Epithelial cell of esophagus (primary cell): ENCODE measurements at places on chromosomes 2 and 18.

DNA sequence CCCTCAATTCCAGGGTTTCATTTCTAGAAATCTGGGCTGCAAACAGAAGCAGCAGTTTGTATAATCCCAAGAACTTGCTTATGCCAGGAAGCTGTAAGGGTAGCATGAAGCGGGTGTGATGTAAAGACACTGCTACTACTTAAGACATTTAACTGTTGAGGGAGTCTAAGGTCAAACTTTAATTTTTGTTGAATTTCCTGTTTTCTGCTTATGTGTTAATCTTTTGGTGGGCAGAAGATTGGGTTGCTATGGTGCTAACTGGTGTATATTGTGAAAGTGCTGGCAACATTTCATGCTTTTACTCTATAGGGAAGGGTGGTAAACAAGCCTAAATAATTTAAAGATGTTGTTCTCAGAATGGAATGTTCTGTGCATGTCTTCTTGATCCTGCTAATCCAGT is 2.7 kb downstream of the NCOA1 start:
- DNase-seq = no peak

GRCh38 chr2:97743913-97744312 is 30.5 kb downstream of the ZAP70 start:
- no peak for DNase-seq

- no peak for DNase-seq
Observed at GRCh38 chr2:112841295-112842044, 4.9 kb upstream of the IL1B start.

- peak; percentile 90 for DNase-seq
Observed at GRCh38 chr2:184646177-184646576, 47.8 kb downstream of the ZNF804A start.

- peak; percentile 32 for DNase-seq
Observed at GRCh38 chr2:9756692-9757250, 86.5 kb upstream of the TAF1B start.

GRCh38 chr18:732371-732770 is 19.9 kb upstream of the ENOSF1 start:
- DNase-seq = no peak

DNA sequence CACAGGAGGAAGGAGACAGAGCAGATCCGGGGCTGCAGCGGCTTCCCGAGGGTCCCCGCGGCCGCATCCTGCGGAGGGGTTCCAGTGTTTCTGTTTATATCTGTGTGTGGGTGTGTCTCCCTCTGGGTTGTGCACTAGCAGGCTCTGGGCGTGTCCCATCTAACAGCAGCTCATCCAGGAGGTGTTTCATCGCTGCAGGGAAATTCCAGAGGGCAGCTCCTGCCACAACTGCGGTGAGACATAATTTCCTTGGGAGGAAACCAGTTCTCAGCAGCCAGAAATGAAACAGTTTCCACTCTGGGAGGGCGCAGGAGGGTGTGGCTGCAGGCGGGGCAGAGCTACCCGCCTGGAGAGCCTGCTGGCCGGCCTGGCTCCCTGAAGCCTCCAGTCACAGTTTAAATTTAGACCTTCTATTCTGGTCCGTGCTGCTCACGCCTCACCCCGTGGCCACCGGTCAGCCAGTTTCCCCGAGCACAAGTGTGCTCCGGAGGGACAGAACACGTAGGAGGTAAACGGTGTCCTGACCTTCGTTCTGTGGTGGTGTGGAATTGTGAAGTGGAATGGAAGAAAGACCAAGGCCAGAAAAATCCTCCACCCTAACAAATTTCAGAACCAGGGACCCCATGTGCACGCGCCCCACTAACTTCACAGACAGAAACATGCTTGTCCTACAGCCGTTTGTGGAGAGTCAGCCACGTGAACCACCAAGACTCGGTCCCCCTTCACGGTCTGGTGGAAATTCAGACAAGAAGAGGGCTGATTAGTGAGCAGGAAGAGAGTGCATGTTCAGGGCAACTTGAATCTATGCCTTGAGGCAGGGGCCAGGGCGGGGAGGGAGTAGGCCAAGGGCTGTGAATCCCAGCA is 50.2 kb downstream of the TEX44 start:
- DNase-seq = peak; percentile 99

DNA sequence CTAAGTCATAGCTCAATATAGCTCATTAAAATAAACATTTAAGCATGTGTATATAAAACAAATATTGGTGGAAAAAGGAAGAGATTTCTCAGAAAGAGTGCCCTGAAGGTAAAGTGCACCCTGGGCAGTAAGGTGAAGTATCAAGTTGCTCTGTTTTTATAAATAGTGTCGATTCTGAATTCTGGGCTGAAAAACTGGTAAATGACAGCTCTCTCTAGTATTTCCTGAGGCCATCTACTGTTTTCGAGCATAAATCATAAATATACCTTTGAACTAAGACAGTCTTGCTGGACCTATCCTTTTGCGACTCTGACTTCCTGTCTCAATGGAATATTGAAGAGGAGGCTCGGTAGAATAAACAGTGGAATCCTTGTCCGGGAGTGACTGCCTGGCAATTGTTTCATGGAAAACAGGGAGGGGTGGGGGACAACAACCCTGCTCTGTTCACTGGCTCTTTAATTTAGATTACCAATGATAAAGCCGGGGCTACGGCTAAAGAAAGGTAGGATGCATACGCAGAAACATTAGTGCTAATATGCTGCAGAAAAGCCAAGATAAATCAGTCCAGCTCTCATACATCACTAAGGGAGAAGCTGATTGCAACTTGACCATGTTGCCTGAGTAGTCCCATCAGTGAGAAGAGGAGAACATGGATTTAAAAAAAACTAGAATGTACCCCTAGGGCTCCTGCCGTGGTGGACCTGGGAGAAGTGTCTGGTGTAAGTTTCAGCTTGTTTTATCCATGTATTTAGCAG is 124.1 kb downstream of the RAPGEF4 start:
- DNase-seq = no peak

DNA sequence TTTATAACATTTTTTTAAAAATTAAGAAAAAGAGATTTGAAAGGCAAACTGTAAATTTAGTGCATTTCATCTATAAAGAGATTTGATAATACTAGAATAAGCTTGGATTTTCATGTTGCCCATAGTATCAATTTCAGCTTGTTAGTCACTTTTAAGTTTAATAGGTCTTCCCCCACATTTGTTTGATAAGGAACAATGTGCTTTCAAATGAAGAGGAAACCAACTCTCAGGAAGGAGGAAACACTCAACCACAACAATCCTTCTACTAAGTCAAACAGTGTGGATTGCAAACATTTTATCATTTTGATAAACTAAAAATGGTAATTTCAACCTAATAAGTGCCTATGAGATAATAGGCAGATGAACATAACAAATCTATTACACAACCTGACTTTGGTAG is 397.1 kb upstream of the CDH20 start:
- DNase-seq = no peak

- DNase-seq = no peak
Observed at GRCh38 chr2:72142570-72143440, 4.9 kb downstream of the CYP26B1 start.

DNA sequence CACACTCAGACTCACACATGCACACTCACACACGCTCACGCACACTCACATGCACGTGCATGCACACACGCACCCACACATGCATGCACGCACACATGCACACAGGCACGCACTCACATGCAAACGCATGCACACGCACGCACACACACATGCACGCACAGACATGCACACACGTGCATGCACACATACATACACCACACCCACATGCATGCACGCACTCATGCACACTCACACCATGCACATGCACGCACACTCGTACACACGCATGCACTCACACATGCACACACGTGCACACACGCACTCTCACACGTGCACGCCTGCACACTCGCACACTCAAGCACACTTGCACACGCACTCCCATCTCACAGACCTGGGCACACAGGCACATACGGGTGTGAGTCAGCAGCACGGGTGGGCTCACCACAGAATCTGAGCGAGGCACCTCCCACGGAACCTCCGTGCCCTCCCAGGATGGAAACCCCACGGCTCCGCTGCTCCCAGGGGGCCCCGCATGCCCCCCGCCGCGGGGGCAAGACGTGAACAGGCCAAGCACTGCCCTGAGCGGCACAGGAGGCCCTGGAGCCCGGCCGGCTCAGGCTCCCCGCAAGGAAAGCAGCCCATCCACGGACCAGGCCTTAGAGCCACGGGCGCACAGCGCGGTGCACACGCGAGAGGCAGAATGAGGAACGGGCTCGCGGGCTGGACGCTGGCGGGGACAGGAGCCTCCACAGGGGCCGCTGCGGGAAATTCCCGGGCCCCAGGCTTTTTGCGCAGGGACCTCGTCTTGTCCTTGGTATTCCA is 8.4 kb upstream of the KCNG2 start:
- DNase-seq = no peak

- DNase-seq = no peak
Observed at GRCh38 chr2:23335550-23335949, 49.4 kb upstream of the KLHL29 start.

DNA sequence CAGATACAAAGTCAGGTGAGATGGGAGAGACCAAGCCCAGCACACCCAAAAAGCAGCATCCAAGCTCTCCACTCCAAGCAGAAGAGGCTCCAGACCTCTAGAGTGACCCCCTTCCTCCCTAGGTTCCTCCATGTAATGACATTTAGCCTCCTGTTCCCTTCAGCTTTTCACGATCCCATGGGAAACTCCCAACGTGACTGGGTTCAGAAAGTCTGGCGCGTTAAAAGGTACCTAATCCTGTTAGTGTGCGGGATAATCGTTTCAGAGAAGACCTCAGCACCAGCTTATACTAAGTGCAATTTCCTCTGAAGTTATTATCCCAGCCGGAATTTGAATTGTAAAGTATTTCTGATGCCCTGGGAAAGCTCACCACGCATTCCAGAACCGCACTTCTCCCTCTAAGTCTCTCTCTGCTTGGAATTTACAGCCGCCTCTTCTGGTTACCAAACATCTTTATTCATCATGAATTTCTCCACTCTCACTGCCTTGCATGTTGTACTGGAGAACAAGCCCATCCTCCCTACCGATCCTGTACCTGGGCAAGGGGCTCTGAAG is 46.9 kb downstream of the CCBE1 start:
- no peak for DNase-seq

DNA sequence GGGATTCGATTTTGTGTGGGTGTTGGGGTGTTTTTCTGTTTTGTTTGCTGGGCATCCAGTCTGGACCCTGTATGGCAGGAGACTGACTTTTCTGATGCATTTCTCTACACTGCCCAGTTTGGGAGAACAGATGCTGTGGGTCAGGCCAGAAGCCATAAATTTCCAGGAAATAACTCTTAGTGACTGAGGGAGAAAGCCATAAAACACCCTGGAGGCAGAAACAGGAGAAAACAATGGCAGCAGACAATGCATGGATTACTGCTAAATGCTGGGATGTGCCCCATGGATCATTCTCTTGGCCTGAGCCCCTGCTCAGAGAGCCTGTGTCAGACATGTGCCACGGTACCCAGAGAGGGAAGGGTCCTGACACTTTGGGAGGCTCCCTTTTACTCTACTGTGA is 133.6 kb upstream of the CAPN13 start:
- no peak for DNase-seq

GRCh38 chr2:75494137-75494769 is 66.5 kb downstream of the EVA1A start:
- DNase-seq = no peak

DNA sequence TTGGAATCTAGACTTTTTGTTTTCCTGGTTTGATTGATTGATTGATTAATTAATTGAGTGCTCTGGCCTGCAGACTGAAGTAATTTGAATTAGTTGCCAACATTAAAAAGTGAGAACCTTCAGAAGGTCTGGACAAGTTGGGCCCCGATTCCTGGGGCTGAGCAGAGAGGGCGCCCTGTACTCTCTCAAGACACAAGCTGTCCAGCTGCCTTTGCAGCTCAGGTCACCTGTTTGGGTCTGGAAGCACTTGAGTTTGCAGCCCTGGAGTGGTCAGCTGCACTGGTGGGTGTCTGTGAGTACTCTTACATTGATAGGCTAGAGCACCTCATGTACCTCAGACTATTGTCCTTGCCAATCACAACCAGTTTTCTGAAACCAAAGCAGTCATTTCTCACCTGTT is 22.7 kb upstream of the CELF4 start:
- DNase-seq = no peak

GRCh38 chr2:168796090-168796577 is 6.3 kb upstream of the NOSTRIN start:
- DNase-seq = no peak

DNA sequence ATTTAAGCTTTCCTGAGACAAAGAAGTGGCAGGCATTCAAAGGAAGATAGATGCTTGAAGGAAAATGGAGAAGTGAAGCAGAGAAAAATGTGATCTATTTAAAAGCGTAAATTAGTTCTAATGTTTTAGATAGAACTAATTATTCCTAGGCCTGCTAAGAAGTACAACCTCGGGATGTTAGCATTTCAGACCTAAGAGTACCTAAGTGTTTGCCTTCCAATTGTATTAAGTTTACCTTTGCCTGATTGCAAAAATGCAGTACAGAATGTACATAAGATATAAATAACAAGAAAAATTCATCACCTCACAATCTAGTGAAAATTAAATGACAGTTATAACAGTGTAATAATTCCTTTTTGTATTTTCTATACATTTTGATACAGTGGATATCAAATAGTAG is 71.1 kb upstream of the HNMT start:
- DNase-seq = no peak

DNA sequence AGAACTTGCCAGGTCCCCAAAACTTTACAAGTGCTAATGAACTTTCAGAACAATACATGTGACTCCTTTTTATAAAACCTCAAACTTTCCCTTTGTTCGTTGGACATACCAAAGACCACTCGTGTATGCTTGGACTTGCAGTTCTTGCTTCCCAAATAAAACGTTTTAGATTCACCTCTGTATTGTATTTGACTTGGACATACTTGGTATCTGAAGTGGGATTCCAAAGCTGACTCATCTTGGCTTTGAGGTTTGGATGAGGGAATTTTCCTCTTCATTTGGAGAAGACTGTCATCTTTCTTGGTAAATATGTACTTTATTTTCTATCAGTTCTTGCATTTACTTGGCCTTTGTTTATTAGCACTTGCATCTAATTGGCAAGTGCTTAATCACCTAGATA is 8.0 kb upstream of the CYB5A start:
- peak; percentile 17 for DNase-seq

- no peak for DNase-seq
Observed at GRCh38 chr2:36811071-36811470, 114.6 kb downstream of the VIT start.

DNA sequence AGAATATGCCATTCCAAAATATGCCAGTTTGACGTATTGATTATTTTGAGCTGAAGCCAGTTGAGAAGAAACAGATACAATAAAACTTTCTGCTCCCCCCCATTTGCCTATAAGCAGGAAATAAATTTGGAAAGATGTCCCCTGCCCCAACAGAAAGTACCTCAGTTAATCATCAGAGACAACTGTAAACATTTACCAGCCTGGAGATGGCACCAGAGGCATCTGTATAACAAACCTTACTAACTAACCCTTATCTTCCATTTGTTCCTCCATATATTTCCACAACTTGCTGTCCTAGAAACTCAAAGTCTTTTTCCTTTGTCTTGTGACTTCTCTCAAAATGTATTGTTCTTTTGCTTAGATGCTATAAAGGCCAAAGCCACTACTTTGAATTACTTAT is 93.8 kb downstream of the AKAIN1 start:
- no peak for DNase-seq
